Stimulated activated CD4-positive, alpha-beta T cell treated with anti-CD3 and anti-CD28 coated beads, Interleukin-2, amount 100 ng/mL, for 4 hours (primary cell): ENCODE measurements at places on chromosomes 2 and 18.

DNA sequence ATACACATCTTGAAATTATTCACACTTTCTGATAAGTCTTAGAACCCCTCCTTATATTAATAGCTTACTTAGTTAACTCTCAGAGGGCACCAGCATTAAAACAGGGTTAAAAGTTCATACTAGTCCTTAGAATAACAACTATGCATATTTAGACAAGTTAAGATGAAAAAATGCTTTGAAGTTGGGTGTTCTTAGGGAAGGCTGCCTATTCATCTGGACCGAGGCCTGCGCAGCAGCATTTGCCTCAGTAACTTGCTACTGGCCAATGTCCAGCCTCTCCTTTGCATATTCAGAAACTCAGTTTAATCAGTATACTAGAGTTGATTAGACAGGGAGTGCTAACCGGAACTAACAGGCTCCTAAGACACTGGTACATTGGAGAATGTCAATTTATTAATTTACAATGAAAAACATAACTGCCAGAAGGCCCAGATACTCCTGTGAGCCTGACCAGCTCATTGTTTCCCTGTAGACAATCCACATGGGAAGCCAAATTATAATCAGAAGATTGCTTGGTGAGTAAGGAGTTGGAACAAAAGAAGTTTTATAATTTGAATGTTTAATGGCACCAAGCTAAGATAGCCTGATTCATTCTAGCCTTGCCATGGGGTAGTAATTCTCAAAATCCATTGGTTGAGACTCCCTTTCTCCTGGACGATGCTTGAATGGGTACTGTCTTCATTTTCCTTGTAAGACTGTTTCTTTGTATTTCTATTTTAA is 48.9 kb downstream of the DYNC1I2 start:
- no peak for DNase-seq

DNA sequence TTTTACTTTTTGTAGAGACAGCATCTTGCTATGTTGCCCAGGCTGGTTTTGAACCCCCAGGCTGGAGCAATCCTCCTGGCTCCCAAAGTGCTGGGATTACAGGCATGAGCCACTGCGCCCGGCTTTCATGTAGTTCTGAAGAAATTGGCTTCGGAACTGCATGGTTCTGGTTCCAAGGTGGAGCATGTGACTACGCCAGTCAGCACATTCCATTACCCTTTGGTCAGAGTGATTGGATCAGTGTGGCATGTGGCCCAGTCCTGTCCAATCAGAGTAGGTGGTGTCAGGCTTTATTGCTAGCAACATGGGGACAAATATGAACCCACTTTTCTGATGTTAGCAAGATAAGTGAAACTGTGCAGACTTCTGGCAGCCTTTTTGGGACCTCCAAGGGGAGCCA is 16.3 kb upstream of the ATOH8 start:
- DNase-seq: no peak

DNA sequence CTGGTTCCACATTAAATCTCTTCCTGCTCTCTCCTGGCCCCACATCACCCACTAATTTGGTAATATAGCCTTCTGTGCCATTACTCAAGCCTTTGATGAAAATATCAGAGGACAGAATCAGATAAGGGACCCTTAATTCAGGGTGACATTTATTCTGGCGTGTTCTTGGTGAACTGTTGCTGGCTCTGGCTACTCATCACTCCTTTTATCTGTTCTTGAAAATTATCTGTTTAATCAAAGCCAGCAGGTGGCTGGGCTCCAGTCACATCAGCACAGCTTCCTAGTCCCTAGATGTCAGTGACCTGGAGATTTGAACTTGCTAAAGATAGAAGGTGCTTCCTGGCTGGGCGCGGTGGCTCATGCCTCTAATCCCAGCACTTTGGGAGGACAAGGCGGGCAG is 26.9 kb upstream of the SLC35F6 start:
- DNase-seq: no peak

- DNase-seq: no peak
Measured at GRCh38 chr18:789397-789796, 22.6 kb downstream of the YES1 start.

- no peak for DNase-seq
Measured at GRCh38 chr2:5672749-5673144, 19.4 kb upstream of the SOX11 start.

GRCh38 chr2:218781691-218782527 is at the start of gene CYP27A1:
TSS of gene CYP27A1 (plus strand) at chr2:218782147. CDS start at chr2:218782183, 36 bp downstream.
- DNase-seq: no peak

DNA sequence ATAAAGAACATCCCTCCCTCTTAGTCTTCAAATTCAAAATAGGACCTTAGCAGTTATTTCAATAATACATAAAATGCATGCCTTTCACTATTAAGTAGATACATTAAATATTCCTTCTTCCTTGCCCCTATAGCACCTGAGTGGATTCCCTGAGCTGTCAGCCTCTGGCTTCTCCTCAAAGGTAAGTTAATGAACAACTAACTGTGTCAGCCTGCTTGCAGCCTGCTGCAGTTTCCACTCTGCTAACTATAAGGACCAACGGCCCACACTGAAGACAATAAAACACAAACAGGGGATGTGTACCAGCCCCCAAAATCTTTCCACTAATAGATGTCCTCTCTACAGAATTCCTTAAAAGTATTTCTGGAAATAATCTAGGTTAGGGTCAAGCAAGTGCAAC is 5.0 kb downstream of the KCTD1 start:
- DNase-seq: no peak

DNA sequence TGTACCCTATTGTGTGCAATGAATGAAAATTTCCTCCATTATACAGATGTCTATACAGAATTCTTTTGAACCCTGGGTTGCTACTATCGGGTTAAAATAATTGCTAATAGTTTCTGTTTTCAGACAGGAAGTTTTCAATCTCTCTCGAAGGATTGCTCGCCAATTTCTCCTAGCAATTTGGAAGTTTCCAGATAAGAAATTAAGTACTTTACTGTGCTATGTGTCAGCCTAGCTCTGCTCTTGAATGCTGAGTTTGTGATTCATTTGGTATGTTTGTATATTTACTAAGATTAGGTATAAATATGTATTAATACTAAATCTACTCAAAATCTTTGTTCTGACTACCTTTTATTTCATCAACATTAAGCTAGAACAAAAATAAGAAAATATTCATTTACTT is 74.6 kb upstream of the ARL5A start:
- DNase-seq: no peak

- no peak for DNase-seq
Measured at GRCh38 chr2:231685349-231686191, 22.8 kb upstream of the PTMA start.

DNA sequence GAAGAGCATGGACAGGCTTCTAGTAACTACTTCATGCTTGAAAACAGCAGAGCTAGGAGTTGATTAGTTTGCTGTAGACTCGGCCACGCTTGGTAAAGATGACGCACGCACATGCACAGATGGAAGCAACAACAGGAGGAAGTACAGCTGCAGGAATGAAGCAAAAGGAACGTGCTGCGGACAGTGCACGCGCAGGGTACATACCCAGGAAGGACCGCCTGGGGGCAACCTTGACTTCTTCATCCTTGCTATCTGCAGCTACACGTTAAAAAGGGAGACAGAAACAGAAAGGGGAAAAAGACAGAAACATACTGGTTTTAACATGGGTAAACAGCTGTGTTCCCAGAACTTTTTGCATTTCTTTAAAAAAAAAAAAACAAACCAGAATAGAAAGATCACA is 17.7 kb downstream of the SLC66A2 start:
- no peak for DNase-seq

GRCh38 chr2:104859291-104859765 is 5.4 kb downstream of the POU3F3 start:
- no peak for DNase-seq

- DNase-seq: no peak
Measured at GRCh38 chr2:203603456-203604389, 68.6 kb upstream of the RAPH1 start.

- no peak for DNase-seq
Measured at GRCh38 chr18:43060020-43060419, 55.5 kb downstream of the RIT2 start.

DNA sequence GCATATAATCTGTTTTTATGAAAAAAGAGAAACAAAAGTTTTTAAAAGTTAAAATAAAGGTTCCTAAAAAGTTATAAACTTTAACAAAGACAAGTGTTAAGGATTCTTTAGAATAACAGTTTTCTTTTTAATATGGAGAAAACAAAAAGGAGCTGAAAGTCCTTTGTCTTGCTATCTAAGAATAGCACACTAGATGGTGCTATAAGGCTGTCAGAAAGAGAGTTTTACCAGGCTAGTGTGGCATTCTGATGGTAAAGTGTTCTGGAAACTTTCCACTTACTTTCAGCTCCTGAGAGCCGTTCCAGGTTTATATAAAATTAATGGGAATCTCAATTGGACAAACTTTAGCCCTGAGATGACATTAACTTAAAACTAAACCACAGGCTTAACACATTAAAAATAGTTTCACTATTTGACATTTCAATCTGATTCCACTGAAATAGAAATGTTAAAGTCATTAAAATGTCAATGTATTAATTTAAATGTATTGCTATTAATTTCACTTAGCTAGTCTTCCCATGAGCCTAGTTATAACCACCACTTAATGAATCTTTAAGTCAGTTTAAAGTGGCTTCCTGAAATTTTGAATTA is 3.7 kb downstream of the FBXO48 start:
- DNase-seq: no peak

GRCh38 chr2:208224802-208225201 is 30.1 kb downstream of the IDH1 start:
- DNase-seq: no peak

GRCh38 chr2:17107151-17107550 is 411.1 kb downstream of the RAD51AP2 start:
- no peak for DNase-seq

GRCh38 chr18:59093668-59094067 is 46.0 kb upstream of the SEC11C start:
- no peak for DNase-seq

- DNase-seq: no peak
Measured at GRCh38 chr2:69718338-69718965, 23.5 kb upstream of the ANXA4 start.

- DNase-seq: no peak
Measured at GRCh38 chr2:215498431-215498830, 62.6 kb upstream of the FN1 start.

GRCh38 chr2:79971807-79972206 is 332.7 kb downstream of the LRRTM1 start:
- DNase-seq: no peak

DNA sequence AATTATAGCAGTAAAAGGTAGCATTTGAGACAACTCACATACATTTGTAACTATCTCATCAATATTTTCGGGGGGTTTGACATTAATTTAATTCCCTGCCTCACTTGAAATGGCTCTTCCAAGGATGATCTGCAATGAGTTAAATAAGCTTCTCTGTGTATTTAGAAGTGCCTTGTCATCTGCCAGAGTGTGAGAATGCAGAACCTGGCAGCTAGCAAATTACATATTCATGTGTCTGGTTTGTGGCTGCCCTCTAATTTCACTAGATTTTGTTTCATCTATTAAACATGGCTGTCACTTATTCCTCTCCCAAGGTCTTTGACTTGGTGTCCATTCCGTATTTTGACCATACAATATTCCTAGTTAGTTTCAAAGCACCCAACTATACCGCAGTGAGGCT is 158.3 kb upstream of the CAVIN2 start:
- DNase-seq: no peak

DNA sequence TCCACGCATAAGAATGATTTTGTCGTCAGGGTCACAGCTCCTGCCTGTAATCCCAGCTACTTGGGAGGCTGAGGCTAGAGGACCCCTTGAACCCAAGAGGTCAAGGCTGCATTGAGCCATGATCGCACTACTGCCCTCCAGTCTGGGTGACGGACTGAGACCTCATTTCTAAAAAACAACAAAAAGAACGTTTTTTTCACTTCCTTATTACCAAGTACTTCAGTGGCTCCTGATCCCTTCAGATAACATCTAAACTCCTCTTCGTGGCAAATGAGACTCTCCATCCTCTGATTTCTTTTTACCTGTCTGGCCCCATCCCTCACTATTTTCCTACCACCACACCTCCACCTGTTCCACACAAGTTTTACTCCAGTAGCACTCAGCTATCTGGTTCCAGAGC is 105.4 kb upstream of the TLK1 start:
- no peak for DNase-seq

- no peak for DNase-seq
Measured at GRCh38 chr18:33851546-33852078, 273.6 kb downstream of the ASXL3 start.

DNA sequence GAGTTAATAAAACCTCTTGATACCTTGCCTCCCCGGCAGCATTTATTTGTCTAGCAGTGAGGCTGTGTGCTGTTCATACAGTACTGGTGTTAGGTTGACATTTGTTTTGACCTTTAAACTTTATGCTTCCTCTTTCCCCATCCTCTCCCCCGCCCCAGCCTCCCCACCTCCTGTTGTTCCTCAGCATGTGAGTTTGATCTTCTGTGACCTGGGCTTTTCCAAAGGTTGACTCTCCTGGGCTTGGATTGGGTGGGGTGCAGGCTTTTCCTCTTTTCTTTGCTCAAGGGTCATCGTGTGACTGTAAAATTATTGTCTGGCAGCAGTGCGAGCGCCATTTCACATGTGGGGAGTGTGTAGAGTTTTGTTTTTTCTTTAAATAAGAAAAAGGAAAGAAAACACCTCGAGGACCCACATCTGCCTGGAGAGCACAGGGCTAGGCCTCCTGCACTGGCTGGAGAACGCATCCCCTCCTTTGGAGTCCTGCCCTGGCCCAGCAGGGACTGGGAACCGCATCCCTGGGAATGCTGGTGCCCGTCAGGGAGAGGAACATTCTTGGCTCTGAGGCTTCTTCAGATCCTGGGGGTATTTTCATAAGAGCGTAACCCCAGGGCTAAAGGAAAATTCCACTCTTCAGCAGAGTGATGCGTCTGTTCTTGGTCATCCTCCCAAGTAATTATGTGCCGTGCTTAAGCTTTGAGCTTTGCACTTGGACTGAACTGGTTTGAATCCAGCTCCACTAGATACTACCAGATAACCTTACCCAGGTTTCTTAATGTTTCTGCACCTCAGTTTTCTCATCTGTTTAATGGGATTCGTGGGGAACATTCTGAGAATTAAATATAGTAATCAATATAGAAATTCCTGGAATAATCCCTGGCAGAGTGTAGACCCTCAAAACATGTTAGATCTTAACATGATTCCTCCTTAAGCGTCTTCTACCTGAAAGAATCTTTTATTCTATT is 91.5 kb downstream of the SETBP1 start:
- DNase-seq: no peak

DNA sequence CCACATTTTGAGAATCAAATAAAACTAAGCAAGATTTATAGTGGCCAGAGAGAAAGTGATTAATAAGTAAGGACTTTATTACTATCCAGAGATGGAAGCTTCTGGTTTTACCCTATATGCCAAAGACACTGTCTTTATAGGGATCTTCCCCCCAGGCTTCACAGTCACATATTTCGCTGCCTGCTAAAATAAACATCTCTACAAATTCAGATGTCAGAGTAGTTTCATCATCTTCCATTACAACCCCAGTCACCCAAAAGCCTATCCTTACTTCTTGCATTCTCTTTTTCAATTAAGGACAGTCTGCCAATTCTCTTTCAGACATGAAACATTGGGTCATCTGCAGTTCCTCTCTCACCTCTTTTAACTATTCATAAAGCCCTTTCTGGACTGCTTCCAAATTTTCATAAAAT is 28.3 kb downstream of the CREB1 start:
- no peak for DNase-seq

GRCh38 chr2:75896779-75897366 is 186.2 kb upstream of the GCFC2 start:
- no peak for DNase-seq
